ENCODE measurements at places on chromosomes 2 and 18. TPM values are rescaled to one million over a fixed set of nuclear protein-coding genes. Genes with fewer than 3 reads are reported as not detected.

GRCh38 chr2:59032499-59032898 lies 791.4 kb upstream of the FANCL start:
- H3K27ac ChIP-seq = no peak overlapping the region
- no peaks in the 10 kb centered on the region for H3K27me3 ChIP-seq
- DNase-seq = no peak
- no peaks in the 10 kb centered on the region for H3K4me1 ChIP-seq
- H3K4me3 ChIP-seq = no peak overlapping the region

DNA sequence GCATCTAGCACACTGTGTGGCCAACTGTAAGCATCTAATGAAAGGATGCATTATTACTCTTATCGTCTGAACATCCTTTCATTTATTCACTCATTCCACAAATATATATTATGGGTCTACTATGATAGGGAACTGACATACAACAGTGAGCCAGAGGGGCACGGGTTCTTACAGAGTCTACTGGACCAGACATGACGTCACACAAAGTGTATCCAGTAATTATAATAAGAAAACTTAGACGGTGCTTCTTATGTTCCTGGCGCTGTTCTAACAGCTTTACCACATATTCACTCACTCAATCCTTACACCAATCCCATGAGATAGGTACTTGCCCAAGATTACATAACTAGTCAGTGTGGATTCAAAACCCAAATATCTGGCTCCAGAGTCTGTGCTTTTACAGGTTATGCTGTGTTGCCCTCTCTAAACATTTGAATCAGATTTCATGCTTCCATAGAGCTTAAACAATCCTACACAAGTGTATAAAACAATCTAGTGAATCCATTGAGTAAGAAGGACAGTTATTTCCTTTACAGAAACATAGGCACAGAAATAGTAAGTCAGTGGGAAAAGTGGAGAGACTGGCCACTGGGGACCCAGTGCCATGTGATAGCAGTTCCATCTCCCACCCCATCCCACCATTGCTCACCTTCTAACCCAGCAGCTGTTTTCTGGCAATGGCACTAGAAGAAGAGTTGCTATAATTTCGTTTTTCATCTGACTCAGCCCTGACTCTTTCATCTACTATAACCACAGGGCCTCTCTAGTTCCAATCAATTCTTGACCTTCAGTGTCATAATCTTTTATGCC lies 24.2 kb upstream of the ARL5A start:
- no peaks in the 10 kb centered on the region for H3K36me3 ChIP-seq
- no peak overlapping the region for H3K27ac ChIP-seq
- H3K4me1 ChIP-seq = no peaks in the 10 kb centered on the region
- DNase-seq = no peak
- no peak overlapping the region for H3K4me3 ChIP-seq

- H3K27me3 ChIP-seq = no peaks in the 10 kb centered on the region
- H3K27ac ChIP-seq = no peak overlapping the region
- no peaks in the 10 kb centered on the region for H3K36me3 ChIP-seq
- DNase-seq = no peak
- no peaks in the 10 kb centered on the region for H3K4me1 ChIP-seq
Observed at GRCh38 chr2:181725476-181725875, 45.2 kb upstream of the NEUROD1 start.

- no peaks in the 10 kb centered on the region for H3K36me3 ChIP-seq
- H3K4me1 ChIP-seq = no peaks in the 10 kb centered on the region
- DNase-seq = no peak
- no peak overlapping the region for H3K27ac ChIP-seq
- H3K27me3 ChIP-seq = no peaks in the 10 kb centered on the region
Observed at GRCh38 chr18:69647702-69648101, 247.0 kb downstream of the DOK6 start.

- H3K4me1 ChIP-seq = peaks cover 25% of the 10 kb centered on the region
- H3K27ac ChIP-seq = no peak overlapping the region
- no peaks in the 10 kb centered on the region for H3K27me3 ChIP-seq
- no peak overlapping the region for H3K4me3 ChIP-seq
- no peak for DNase-seq
Observed at GRCh38 chr2:224524657-224525056, 60.5 kb downstream of the CUL3 start.

DNA sequence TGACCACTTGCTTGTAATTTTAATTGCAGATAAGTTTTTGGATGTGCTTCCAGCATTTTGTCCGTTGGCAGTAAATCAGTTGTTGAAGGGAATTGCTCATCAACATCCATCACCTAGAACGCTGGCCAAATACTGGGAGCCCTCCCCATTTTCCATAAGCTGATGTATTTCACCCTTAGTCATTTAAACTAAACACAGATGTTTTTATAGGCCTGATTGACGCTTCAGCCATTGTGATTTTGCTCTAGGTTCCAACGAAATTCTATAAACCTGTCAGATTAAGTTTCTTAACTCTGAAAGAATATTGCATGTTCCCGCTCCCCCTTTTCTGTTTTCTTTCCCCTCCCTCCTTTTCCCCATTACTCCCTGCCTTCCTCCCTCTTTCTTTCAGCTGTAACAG lies 1.0 kb upstream of the RPRM start:
- peaks cover 55% of the 10 kb centered on the region for H3K27me3 ChIP-seq
- peaks cover 16% of the 10 kb centered on the region for H3K4me1 ChIP-seq
- H3K36me3 ChIP-seq = no peaks in the 10 kb centered on the region
- H3K4me3 ChIP-seq = no peak overlapping the region
- no peak for DNase-seq
- H3K27ac ChIP-seq = no peak overlapping the region

GRCh38 chr2:105934467-105934866 lies 189.8 kb downstream of the NCK2 start:
- no peak overlapping the region for H3K4me3 ChIP-seq
- DNase-seq = no peak
- peaks cover 10% of the 10 kb centered on the region for H3K4me1 ChIP-seq
- H3K27ac ChIP-seq = no peak overlapping the region
- no peaks in the 10 kb centered on the region for H3K27me3 ChIP-seq

The TRABD2A gene
- 6.3 TPM for total RNA-seq

All from tibial nerve (tissue), 4 donors.